ENCODE measurements at places on chromosomes 1 and 21.
A peak's percentile ranks its signal among the peaks of the same experiment; 100 is the strongest.

- peak; percentile 90 for DNase-seq
These were observed 4.9 kb downstream of the SH3BGRL3 start for GRCh38 chr1:26284597-26285347.

GRCh38 chr1:67250051-67250653, 57.5 kb upstream of the IL12RB2 start:
- no peak for DNase-seq

DNA sequence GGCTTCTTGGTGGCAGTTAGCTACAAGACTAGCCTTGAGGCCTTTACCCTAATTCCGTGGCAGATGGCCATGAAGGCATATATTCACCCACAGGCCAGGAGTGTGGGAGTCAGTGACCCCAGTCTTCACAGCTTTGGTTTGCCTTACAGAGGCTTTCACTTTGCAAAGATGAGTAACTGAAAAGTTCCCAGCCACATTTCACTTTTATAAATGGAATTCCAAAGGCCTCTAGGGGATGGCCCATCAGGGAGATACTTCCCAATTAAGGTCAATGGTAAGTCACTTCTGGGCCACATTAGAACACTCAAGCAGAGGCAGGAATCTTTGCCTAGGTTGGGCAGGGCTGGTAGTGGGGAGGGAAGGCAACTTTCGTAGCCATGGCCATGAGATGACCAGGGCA, 13.1 kb upstream of the HEYL start:
- DNase-seq, result no peak

DNA sequence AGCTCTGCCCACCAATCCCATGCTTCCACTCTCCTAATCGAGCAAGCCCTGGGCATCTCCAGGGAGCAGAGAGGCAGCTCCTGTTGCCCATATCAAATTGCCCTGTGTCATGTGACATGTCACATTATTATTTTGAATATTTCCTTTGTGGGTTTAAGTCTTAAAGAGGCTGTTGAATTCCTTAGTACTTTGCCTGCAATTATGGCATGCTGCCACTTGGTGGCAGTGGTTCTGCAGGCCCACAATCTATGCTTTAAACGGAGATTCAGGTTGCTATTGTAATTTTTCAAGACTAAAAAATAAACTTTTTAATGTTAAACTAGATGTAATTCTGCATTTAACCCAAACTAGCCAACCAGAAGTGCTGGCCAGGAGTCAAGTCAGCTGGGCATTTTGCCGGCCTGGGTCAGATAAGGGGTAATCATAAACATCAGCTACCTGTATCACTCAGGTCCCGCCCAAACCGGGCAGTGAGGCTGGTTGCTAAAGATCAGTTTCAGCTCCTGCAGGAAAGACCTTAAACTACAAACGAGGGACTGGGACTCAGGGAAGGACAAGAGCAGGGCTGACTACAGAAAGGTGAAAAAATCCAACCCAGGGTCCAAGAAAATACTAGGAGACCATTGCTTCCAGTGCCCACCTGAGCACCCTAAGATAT, 37.3 kb upstream of the ARHGEF16 start:
- DNase-seq, result no peak

DNA sequence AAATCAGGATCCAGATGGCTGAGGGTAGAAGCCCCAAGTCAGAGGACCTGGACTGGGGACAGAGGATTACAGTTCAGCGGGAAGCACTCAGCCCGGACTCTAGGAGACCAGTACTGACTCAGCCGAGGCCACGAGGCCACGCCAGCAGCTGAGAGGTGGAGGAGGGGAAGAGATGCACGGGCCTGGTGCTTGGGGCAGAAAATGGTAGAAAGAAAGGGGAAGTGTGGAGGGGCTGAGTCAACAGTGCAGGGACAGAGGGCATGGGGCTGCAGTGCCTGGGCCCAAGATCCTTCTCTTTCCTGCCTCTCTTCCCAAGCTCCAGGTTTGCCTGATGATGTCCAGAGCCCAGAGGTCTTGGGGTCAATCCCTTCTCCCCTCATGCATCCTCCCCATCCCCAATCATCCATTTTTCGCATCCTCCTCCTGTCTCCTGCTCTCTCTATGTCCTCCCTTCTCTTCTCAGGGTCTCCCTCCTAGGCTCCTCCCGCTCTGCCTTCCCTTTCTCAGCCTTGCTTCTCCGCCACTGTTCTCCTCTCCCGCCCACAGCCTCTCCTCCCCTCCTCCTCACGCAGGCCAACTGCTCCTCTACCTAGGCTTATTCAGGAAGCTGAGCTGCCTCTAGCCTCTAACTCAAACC, 7.7 kb downstream of the ARHGEF2 start:
- peak; percentile 45 for DNase-seq

DNA sequence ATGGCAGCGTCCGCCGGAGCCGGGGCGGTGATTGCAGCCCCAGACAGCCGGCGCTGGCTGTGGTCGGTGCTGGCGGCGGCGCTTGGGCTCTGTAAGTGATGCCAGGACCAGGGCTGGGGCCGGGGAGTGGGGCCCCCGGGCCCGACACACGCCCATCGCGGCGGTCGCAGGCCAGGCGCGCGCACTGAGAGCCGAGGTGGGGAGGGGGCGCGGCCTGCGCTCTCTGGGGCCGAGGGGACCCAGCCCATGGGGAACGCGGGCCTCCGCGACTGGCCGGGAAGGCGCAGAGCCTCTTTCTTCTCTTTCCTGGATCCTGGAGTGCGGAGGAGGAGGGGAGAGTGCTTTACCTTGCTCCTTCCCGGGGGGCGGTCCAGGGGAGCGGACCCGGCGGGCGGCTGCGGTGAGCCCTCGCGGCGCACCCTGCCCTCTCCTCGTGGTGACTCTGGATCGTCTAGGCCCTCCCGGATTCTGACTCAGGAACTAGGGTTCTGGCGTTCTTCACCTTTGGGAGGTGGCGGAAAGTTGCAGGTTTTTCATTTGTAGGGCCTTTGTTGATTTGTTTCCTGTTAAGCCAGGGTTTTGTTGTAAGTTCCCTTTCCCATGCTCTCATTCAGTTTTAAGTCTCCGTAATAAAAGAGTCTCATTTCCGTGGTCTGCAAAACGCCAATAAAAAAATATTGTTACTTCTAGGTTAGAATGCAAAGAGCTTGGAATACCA, 529 bp downstream of the MPZL1 start:
- peak; percentile 63 for DNase-seq

DNA sequence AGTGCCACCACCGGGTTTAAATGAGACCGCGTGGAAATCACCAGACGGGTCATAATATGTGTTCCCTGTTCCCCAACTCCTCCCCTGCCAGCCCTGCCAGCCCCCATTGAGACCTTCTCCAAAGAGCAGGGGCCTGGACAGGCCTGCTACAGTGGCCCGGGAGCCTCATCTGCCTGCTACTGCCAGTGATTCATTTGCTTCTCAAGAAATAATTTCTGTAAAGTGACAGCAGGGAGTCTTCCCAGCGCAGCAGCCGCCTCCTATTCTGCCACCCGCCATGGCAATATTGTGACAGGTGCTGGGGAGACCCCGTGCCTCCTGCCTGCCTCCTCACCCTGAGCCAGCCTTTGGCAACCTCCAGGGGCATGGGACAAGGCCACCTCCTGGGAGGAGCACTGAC, 8.9 kb downstream of the IFFO2 start:
- no peak for DNase-seq

DNA sequence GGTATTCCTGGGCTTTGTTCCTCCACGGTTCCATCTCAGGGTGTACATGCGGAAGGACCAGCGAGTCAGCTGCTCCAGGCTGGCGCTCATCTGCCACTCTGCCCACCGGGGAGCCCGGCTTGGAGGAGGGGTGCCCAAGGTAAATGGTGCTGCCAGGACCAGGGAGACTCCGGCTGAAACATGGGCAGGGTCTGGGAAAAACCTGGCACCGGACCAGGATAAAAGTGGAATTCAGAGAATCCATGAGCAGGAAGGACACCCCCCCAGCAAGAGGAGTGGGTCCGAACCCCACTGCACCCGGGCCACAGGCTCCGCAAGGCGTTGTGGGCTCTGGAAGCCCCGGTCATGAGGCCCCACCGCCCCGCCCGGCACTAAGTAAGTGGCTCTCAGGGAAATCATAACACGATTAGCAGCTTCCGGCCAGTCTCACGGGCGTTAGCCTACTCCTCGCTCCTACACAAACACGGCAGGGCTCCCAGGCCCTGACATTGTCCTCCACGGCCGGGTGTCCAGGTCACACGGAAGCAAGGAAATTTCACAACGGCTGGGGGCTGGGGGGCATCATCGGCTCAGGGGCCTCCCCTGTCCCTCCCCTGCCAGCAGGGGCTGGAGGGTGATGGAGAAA, 21.1 kb downstream of the MEGF6 start:
- DNase-seq, result no peak

- DNase-seq, result peak; percentile 26
These were observed 96.5 kb upstream of the WNT4 start for GRCh38 chr1:22239378-22239777.

DNA sequence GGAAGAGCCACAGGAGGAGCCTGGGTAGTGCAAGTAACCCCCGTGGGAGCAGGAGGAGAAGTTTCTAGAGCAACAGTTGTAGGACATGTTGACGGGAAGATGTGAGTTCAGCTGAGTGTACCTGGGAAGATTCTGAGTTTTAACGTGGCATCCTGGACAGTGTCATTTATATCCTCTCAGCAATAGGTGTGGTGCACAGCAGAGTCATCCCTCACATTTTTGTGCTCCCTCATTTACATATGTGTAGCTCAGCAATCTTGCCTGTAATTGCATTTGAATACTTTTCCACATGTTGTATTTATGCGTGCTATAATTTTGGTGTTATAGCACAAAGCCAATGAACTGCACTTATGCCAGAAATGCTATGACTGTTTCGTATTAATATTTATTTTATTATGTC, at the start of gene KRTAP13-3:
Gene KRTAP13-3 (minus strand): TSS at position 101 of the 400 bp plus-strand sequence. CDS start 14 bp downstream, at position 87.
- DNase-seq, result no peak
